ENCODE measurements at places on chromosomes 7 and 10. TPM values are rescaled to one million over a fixed set of nuclear protein-coding genes. Genes with fewer than 3 reads are reported as not detected.

GRCh38 chr10:86226781-86227201 is 139.8 kb downstream of the GRID1 start:
- no peak for DNase-seq

GRCh38 chr7:47479821-47480575 is 101.9 kb downstream of the TNS3 start:
- DNase-seq = no peak

- no peak for DNase-seq
Measured at GRCh38 chr7:27098578-27099451, 3.0 kb upstream of the HOXA1 start.

GRCh38 chr10:29714096-29714874 is 79.5 kb upstream of the SVIL start:
- DNase-seq = no peak

- peak; percentile 24 for DNase-seq
Measured at GRCh38 chr10:49116509-49117375, 1.4 kb upstream of the VSTM4 start.

The ZNF485 gene
- 6.7 TPM for total RNA-seq

The ADCY1 gene
- total RNA-seq = 4.7 TPM

DNA sequence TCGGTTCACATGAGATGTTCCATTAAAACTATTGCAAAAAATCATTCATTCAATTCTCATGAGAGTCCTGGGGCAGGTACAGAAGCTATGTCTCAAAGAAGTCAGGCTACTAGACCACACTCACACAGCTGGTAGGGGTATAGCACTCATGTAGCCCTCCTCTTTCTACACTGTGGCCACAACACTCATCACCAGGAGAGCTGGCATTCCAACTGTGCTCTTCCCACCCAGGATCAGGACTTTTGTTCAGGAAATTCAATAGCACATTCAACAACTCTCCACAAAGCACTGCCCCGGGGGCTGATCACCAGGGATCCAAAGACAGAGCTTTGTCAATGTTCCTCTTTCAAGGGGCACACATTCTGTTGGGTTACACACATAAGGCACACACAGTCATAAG is 31.0 kb upstream of the C10orf90 start:
- DNase-seq = no peak

GRCh38 chr10:62610649-62611229 is 193.8 kb upstream of the ADO start:
- peak; percentile 59 for DNase-seq

- no peak for DNase-seq
Measured at GRCh38 chr10:62590306-62590705, 214.2 kb upstream of the ADO start.

The PVRIG gene
- total RNA-seq = not detected
